Mammary epithelial cell (primary cell): ENCODE measurements at places on chromosomes 5 and 9. TPM values are rescaled to one million over a fixed set of nuclear protein-coding genes. Genes with fewer than 3 reads are reported as not detected.

The FLT4 gene
- 0.07 TPM for polyA plus RNA-seq

The BAAT gene
- 0.02 TPM for polyA plus RNA-seq

The STC2 gene
- 30.0 TPM for polyA plus RNA-seq

The SPAAR gene
- 0.27 TPM for polyA plus RNA-seq

- no peak for DNase-seq
Observed at GRCh38 chr9:136494012-136494411, 11.2 kb upstream of the SEC16A start.

DNA sequence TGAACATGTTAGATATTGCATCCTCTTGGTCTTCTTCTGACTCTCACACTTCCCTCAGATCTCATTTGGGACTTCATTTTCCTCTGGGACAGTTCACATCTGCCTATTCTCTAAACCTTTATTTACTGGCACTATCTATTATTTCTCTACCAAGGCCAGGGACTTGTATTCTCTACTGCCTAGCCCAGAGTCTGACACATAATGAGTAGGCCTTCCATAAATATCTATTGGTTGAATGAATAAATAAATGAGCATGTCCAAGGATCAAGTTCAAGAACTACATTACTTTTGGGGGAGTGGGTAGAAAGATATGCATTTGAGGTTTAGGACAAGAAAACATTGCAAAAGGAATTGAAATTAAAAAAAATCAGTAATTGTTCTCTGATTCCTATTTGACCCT lies 250.3 kb downstream of the TRIM32 start:
- DNase-seq = peak; percentile 8

DNA sequence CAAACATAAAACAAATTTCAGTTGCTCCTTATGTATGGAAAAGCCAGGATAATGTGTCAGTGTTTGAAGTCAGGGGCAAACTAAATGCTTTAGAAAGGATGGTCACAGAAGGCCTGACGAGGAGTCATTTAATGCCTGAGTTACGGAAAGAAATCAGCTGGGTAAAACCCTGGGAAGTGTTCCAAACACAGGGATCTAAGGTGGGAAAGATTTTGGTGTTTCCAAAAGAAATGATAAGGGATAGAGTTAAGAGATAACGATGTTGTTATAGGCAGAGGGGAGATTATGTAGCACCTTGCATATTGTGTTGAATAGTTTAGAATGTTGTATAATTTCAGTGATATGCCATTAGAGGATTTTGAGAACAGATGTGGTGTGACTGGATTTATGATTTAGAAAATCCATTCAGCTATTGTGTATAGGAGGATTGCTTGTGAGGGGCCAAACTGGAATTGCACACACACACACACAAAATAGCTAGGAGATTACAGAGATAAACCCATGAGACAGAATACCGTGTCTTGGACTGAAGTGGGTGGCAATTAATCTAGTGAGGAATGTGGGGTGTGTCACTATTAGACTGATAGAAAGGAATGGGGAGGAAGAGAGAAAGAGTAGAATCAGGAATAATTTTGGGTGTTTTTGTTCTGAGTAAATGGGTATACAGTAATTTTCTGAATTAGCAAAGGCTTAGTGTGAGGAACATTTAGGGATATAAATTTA lies 274.2 kb upstream of the DAB2 start:
- DNase-seq = no peak

DNA sequence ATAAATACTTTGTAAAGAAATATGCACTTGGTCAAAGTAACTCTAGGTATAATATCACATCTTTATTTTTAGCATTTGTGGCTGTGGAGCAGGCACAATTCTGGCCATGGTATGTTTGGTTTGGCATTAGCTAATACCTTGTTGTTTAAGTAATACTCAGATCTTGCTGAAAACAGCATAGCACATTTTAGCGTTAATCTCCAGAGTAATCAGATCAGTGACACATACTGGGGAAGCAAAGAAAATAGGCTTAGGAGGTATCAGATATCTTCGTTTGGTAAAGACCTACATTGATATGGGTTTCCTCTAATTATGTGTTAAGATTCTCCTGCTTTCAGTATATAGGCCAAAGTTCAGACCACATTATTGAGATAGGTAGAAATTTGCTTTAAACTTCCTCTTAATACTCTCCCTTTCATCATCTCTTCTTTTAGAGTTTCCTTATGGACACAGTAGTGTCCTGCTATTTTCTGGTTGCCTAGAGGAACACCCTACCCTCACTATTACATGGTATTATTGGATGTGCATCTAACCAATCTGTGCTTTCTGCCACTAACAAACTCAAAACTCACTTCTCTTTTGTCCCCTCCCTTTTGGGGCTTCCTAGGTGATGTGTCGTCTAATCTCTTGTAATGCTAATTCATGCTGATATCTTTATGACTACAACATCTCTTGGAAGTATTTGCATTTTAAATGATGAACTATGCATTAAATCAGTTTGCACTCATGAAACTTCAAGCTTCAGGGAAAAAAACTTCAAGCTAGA lies 437.3 kb upstream of the ADAMTSL1 start:
- no peak for DNase-seq

GRCh38 chr9:27179245-27179865 lies 70.3 kb downstream of the TEK start:
- peak; percentile 77 for DNase-seq

- DNase-seq = peak; percentile 23
Observed at GRCh38 chr9:133658442-133659431, 22.6 kb downstream of the DBH start.

GRCh38 chr5:14449052-14449661 lies 132.4 kb upstream of the OTULINL start:
- peak; percentile 7 for DNase-seq

DNA sequence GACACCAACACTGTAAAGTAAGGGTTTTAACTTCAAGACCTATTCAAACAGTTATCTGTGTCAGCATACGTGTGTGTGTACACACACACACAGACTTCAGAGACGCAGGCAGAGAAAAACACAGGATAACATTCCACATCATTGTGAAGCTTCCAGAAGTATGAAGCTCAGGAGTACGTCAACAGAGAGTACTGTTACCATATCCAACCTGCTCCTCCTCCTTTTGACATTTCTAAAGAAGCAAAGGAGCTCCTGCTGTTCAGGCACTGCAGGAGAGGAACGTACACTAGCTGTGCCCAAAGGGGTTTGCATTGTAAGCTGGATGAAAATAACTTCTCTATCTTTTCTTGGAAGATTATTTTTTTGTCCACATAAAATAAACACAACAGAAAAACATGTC lies 180.7 kb downstream of the MEF2C start:
- no peak for DNase-seq

GRCh38 chr5:3680821-3681220 lies 85.2 kb downstream of the IRX1 start:
- no peak for DNase-seq

DNA sequence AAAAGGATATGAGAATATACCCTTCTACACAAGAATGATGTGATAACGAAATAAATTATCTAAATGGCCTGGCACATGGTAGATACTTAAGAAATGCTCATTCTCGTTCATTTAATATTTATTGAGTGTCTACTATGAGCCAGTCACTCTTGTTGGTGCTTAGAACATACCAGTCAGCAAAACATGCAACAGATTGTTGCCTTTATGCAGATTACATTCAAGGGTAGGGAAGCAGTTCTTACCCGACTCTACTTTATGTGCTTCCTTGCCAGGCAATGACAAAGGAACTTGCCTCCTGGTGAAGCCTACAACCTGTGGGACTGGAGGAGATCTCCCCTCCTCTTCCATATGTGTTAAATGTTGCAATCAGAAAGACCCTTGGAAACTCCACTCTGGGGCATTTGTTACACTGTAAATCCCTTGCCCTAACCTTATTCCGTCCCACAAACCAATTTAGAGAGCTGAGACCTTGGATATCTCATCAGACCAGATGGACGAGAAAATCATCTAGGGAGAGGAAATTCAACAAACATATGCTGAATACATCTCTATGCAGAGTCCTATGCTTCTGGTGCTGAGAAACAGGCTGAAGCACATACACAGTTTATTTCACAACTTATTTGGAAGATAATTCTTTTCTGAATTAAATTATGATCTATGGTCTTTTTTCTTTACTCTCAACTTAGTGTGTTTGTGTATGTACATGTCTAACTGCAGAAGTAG lies 128.1 kb upstream of the TRIM32 start:
- DNase-seq = no peak

GRCh38 chr5:114325541-114325940 lies 36.3 kb upstream of the KCNN2 start:
- DNase-seq = peak; percentile 1

DNA sequence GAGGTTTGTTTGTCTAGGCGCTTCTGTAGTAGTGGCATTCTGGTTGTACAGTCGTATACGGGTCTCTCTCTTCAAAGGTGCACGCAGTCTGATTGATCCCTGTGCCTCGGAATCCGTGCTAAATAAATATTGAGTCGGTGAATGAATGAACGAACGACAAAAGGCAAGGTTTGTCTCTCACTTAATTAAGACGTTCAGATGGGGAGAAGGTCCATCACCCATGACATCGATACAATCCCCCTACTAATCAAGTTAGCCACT lies 500 bp upstream of the CREBRF start:
- DNase-seq = no peak

DNA sequence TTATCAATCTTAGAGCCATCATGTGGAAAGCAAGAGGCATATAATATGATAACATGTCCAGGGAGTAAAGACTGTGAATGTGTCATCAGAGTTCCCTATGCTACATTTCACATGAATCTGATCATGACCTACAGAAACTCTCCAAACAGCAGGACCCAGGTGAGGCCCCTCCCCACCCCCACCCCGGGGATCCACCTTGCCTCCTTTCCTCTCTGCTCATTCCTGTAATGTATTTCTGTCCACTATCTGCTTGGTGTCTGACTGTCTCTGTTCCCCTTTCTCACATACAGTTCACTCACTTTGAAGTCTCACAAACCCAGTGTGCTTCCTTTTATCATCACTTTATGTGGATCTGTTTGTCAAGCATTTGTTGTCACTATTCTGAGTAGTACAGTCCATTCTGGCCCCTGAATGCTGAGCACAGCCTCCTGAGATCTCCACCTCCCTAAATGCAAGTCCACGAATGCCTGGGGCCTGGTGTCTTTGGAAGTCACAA lies 76.4 kb upstream of the SMARCA2 start:
- DNase-seq = no peak

- DNase-seq = peak; percentile 17
Observed at GRCh38 chr5:167898361-167899042, 392.9 kb upstream of the WWC1 start.

DNA sequence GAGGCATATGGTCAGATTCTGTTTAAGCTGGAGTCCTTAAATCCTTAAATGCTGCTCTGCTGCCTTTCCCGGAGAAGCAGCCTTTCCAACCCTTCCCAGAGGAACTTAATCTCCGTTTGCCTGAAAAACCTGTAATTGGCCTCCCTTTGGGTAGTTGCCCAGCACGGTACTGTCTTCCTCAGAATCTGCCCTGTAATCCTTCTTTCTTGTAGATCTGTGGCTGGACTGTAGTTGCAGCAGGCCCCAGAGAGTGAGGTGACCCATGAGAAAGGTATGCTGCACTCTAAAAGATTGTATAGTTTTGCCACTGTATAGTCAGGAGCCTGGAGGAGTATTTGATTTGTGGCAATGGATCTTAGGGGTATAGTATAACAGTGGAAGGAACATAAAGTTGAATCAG lies 11.7 kb downstream of the SPIN1 start:
- DNase-seq = peak; percentile 70

GRCh38 chr5:56105511-56106291 lies 110.9 kb upstream of the IL6ST start:
- no peak for DNase-seq

DNA sequence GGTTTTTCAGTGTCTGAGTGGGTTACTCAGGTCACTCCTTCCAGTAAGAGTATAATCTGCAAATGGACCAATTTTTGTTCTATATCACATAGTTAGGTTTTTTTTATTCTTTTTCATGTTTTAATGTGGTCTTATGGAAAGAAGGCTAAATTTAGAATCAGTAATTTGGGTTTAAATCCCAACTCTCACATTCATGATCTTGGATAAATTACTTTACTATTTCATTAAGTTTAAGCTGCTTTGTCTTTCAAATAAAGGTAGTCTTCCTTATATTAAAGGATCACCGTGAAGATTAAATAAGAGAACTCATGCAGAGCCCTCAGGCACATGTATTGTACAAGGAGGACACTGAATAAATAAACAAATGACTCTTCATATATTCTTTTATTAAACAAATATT lies 234.7 kb downstream of the SGCD start:
- no peak for DNase-seq

GRCh38 chr9:136541709-136542108 lies 4.1 kb downstream of the NOTCH1 start:
- DNase-seq = no peak

DNA sequence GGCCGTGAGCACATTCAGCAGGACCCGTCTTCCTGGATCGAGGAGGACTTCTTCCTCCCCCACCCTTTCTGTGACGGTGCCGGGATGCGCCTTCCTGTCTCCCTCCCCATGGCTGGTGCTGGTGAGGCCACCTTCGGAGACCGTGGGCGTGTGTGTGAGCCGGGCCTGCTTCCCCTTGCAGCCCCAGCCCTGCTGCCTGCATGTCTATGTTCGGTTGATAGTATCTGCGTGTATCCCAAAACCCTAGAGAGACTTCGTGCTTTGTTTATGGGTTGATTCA lies 12.8 kb downstream of the CEP72 start:
- no peak for DNase-seq

- no peak for DNase-seq
Observed at GRCh38 chr5:100780376-100780870, 122.7 kb downstream of the ST8SIA4 start.
